OCI-LY7 (cell line): ENCODE measurements at places on chromosomes 7 and 10.

GRCh38 chr10:52779541-52780390, 7.2 kb upstream of the MBL2 start:
- DNase-seq: peak; percentile 68

DNA sequence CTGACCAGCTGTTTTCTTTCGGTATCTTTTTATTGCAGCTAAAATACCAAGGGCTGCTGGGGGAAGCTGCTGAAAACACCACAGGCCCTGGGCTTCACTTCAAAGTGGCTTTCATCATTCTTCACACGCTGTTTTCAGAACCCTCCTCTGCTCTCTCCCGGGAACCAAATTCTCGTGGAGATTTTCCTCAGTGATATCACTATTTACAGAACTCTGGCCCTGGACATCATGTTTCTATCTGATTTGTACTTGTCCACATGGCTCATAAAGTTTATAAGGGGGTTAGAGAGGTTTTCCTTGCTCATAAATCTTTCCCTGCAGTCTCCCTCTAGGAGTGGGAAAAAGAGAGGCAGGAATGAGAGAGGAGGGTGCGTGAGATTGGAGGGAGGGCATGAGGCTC, 177.4 kb upstream of the NPVF start:
- no peak for DNase-seq

DNA sequence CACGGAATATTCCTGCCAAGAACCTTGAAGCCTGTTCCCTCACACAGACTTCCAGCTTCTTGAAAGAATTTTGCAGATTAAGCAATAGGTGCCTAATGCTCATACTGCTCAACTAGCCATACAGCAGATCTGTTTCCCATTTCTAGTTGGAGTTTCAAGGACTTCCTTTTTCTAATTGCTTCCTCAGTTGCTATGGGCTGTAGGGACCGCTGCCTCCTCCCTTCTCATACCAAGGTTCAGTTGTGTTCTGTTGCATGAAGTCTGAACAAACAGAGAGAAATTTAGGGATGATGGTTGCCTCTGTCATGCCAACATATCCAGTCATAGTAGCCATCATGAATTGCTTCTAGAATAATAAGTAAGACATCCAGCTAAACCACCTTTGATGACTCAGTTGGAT, 6.8 kb downstream of the ITGA8 start:
- no peak for DNase-seq

GRCh38 chr10:48924988-48925387, 14.7 kb downstream of the LRRC18 start:
- no peak for DNase-seq

DNA sequence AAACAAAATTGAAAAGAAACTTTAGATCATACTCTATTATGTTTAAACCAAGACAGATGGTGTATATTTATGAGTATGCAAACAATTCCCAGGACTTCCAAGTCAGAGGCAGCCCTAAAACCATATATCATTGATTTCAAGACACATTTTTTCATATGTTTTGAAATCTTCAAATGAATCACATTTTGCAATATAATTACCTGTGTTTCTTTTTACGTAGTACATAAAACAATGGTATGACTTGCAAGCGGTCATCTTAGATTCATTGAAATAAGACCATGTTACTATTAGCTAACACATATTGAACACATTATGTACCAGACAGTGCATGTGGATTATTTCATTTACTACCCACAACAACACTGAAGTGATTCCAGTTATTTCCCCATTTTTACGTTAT, 14.9 kb downstream of the SMURF1 start:
- no peak for DNase-seq

GRCh38 chr7:70660154-70660818, 471.7 kb upstream of the GALNT17 start:
- DNase-seq: no peak

- DNase-seq: peak; percentile 19
Observed at GRCh38 chr10:46787321-46787615, 124.0 kb upstream of the PTPN20 start.

GRCh38 chr10:122213766-122214165, 57.3 kb upstream of the BTBD16 start:
- no peak for DNase-seq

- DNase-seq: no peak
Observed at GRCh38 chr10:96374639-96374984, 15.8 kb upstream of the OPALIN start.

GRCh38 chr7:11317766-11318165, 344.1 kb downstream of the PHF14 start:
- DNase-seq: no peak

- DNase-seq: no peak
Observed at GRCh38 chr10:72065439-72066025, 22.8 kb downstream of the SPOCK2 start.

DNA sequence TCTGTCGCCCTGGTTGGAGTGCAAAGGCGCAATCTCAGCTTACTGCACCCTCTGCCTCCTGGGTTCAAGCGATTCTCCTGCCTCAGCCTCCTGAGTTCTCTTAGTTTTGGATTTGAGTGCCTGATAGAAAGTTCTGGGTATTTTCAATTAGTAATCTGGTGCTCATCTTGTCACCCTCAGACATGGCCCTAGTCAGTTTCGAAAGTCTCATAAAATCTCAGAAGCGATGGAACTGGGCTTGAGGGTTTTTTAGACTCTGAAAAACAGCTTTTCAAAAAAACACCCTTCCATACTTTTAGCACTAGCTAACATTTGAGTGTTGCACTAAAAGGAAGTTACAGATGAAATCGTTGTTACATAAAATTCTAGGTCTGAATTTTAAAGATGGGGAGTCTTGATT, 9.4 kb upstream of the PIP4K2A start:
- no peak for DNase-seq

DNA sequence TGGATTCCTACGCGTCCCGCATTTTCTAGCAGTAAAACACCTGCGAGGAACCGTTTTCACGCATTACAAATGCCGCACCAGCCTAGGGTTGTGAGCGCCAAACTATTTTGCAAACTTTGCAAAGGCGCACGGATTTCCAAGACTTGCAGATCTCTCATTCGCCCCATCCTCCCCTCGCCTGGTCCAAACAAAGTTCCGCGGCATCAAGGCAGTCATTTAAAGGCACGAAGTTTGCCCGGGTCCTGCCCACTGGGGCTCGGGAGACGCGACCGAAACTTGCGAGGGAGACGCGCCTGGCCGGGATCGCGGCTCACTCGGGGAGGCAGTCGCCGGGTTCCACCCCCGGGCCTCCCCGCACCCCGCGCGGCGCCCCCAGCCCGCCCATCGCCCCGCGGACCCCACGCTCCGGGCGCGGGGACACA, 613 bp downstream of the USP6NL start:
- peak; percentile 64 for DNase-seq

DNA sequence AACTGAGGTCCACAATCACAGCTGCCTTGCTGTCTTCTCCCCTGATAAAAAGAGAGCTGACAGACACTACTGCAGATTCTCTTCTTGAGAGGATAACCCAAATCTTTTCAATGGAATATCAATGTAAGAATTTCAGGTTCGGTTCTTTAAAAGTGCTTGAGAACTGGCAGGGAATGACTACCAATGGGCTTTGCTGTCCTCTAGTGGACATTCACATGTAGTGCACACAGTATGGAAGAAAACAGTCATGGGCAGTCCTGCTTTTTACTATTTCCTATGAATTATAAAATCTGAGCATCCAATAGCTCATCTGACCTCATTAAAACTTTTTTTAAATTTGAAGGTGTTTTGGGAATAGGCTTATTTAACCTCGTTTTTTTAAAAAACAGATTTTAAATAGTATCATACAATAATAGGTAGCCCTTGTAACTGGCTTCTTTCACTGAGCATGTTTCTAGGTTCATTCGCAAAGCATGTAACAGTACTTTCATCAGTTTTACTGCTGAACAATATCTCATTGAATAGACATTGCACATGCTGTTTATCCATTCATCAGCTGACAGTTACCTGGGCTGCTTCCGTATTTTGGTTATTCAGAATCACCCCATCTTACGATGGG, 18.3 kb downstream of the FZD9 start:
- peak; percentile 62 for DNase-seq

DNA sequence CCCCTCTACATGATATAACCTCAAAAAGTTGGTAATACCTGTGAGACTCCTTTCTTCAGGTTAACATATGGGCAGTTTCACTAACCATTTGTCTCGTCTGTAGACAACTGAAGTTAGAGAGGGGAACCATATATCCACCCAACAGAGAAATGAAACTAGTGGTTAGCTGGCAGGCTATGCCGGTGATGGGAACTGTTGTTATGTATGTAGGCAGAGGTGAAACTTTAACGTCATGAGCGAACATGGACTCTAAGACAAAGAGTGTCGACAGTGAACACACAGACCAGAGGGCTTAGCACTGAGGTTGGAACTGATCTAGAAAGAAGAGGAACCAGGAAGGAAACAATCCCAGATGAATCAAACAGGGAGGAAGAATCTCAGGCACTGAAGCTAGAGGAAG, 112.4 kb downstream of the ELMO1 start:
- DNase-seq: peak; percentile 37

DNA sequence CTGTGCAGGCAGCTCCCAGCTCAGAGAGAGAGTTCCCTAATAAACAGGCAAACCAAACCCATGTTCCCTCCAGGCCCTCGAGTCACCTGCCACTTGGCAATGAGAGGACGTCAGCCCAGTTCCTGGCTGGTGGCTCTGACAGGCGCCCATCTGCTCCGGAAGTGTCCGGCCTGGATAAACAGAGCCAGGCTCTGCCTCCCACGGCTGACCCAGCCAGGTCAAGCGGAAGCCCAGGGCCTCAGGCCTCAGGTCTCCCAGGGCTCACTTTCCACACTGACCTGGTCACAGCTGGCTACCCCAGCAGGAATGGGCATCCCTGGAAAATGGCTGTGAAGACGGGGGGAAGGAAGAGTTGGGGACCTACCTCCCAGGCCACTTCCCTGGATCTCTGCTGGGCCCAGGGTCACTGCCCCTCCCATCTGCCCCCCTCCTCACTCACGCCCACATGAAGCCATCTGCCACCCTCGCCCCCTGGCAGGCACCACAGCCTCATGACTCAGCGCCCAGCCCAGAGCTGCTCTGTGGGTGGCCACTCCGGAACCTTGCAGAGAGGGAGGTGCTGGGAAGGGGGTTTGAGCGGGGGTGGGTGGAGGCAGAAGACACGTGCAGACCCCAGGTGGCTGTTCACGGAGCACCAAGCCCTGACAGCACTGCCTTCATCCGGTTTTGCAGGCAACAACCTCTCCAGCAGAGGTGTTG, 37.4 kb upstream of the DUSP5 start:
- DNase-seq: peak; percentile 92

- DNase-seq: no peak
Observed at GRCh38 chr10:111830359-111830758, 353.2 kb downstream of the GPAM start.

DNA sequence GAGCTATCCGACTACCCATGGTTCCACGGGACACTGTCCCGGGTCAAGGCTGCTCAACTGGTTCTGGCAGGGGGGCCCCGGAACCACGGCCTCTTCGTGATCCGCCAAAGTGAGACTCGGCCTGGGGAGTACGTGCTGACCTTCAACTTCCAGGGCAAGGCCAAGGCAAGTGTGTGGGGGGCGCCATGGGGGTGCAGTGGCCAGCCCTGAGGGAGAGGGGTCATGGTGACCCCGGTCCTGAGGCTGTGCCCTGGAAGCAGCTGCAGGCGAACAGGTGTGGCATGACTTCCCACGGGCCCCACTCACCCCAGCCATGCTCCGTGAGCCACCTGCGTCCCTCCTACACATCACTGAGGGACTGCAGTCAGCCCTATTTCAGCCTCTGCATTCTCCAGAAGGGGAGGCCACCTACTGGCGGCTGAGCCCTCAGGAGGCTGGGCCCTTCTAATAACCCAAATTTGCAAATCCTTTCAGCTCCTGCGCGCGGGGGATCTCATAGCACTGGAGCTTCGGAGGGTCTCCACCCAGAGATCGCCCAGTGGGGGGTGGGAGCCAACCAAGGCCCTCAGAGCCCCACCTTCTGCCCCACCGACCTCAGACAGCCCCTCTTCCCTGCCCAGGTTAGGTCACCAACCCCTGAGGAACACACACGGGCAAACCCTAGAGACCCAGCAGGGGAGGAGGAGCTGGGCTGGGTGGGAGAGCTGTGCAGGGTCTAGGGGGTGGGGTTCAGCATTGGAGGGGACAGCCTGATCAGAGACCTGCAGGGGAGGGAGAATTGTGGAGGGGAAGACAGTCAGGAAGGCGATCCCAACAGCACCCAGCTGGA, 30.8 kb downstream of the SH2B2 start:
- DNase-seq: peak; percentile 54

DNA sequence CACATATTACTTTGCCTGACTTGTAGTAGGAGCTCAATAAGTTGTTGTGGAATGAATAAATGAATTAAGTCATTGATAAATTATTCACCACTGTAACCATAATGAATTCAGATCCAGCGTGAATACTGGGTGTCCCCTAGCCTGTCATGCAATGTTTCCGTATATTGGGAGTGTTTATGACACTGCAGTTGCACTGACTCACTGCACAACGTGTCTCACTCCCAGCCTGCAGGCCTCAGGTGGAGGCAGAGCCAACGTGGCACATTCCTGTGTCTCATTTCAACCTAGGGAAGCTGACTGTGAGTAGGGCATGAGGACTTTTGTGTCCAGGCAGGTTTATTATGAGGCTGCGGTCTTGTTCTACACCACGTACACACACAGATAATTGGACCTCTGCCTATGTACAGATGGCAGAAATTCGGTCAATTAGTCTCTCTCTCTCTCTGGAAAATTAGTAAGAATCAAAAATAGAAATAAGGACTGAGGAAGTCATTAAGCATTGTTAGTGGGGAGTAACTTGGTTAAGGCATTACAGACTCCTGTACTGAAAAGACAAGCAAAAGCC, 299.1 kb upstream of the IGFBP3 start:
- DNase-seq: no peak

- DNase-seq: no peak
Observed at GRCh38 chr7:141072548-141073172, 1.2 kb upstream of the TMEM178B start.
